Breast epithelium (tissue), 4 donors: ENCODE measurements at places on chromosomes 2 and 18. TPM values are rescaled to one million over a fixed set of nuclear protein-coding genes. Genes with fewer than 3 reads are reported as not detected.

- no peak for DNase-seq
These were observed 31.3 kb downstream of the CSRNP3 start for GRCh38 chr2:165500816-165501215.

The MTIF2 gene
- total RNA-seq: 23.6 TPM

- no peak for DNase-seq
These were observed 367.0 kb downstream of the RND3 start for GRCh38 chr2:150120326-150120955.

- DNase-seq: no peak
These were observed 4.3 kb upstream of the HES6 start for GRCh38 chr2:238244151-238244550.

GRCh38 chr2:2662847-2663356, 331.8 kb upstream of the MYT1L start:
- DNase-seq: no peak
